ENCODE measurements at places on chromosomes 11 and 22. TPM values are rescaled to one million over a fixed set of nuclear protein-coding genes. Genes with fewer than 3 reads are reported as not detected.
A peak's percentile ranks its signal among the peaks of the same experiment; 100 is the strongest.

- no peak for DNase-seq
Observed at GRCh38 chr11:73149105-73149504, 7.0 kb upstream of the FCHSD2 start.

GRCh38 chr22:37848587-37849088, 581 bp upstream of the EIF3L start:
- DNase-seq = no peak

DNA sequence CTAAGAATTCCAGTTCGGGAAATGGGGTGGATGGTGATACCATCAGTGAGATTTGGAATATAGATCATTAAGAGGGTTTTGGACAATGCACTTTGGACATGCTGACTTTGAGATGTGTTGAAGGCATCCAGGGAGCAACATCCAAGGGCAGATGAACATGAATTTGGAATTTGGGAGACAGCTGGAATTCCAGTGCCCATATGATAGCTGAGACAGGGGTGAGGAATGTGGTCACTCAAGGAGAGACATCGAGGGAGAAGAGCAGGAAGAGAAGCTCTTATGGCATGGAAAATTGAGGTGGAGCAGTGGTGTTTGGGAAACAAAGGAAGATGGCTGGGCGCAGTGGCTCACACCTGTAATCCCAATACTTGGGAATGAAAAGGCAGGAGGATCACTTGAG, 11.8 kb upstream of the MICAL2 start:
- no peak for DNase-seq

DNA sequence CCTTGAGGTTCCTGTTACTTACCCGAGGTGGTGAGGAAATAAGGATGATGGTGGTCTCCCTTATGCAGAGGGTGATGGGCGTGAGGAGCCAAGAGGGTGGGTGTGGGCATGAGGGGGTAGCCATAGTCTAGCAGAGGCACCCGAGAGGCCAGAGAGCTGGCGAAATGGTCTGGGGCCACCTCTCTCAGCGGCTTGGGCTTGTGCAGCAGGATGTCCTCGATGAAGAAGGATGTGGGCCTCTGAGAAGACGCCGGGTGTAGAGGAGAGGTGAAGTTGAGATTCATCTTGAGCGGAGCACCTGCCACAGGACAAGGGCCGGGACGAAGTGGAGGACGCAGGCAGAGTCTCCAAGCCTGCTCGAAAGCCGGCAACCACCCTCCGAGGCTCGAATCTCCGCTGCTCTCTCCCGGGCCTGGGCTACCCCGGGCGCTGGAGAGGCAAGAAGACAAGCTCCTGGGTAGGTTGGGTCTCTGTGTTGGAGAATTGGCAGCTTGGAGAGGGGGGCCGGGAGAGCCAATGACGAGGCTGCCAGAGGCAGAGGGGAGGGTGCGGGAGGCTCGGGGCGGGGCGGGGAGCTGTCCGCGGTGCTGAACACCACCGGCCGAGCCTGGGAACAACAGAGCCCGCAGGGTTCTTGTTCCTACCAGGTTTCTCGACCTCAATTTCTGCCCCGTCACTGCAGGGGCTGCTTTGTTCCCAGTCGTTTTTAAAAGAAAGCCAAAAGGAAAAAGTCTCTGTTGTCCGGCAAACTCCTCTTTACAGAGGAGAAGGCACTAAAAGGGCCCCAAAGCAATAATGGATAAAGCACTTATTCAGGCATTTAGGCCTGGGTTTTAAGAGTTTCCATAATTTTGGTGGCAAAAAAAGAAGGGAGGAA, at the start of gene BSX:
Gene BSX, minus strand, starts transcription at position 447 of the 877 bp plus-strand sequence. Its CDS starts 163 bp downstream, at position 284.
- peak; percentile 53 for DNase-seq

DNA sequence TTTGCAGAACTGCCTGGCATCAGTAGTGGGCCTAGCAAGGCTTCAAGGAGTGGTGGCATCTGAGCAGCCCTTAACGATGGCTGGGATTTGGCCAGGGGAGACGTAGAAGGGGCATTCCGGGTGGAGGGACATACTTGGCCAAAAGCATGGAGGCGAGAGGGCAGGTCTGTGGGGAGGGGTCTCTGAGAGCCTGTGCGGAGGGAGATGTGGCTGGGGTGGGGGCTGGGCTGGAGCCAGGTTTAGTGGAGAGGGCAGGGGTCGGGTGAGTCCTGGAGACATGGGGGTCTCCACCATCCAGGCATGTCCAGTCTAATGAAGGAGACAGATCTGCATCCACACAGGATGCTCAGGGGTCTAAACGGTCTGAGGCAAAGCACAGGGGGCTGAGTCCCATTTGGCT, 34.4 kb upstream of the WNT11 start:
- no peak for DNase-seq

GRCh38 chr11:104624021-104624420, 274.2 kb downstream of the CASP12 start:
- no peak for DNase-seq

- DNase-seq = peak; percentile 89
Observed at GRCh38 chr22:24994070-24994763, 41.7 kb downstream of the KIAA1671 start.

DNA sequence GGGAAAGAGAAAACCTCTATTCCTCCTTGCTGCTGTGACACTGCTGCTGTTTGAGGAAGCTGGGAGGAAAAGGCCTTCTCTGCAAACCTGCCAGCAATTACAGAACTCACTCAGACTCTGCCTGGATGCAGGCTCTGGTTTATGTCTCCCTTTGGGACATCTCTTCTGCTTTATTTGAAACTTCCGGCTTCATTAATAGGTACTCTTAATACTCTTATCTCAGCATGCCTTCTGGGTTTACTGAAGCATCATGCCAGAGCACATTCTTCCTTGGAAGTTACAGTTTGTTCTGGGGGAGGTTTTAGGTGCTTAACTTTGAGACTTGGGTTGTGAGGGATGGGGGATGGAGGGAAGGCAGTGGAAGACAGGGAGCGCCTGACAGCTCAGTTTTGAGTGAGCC, 79.9 kb downstream of the NAV2 start:
- no peak for DNase-seq

DNA sequence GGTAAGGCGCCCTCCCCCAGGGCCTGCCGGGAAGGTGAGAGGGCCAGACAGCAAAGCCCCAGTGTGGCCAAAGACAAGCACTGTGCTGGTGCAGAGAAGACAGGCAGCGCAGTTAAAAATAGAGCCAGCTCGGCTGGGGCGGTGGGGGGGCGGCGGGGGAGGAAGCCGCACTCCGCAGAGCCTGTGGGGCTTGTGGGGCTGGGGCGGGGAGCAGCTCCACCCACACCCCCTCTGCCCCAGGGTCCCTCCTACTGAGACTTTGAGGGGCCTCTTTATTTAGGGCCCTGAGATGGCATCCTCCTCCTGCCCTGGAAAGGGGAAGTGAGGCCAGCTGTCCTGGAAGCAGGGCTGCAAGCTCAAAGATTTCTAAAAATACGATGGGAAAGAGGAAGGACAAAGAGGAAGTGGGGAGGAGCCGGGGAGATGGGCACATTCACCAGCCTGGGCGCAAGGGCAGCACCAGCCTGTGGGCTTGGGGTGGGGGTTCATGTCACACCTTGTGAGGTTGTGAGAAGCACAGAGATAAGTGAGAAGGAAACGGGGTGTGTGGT, 2.6 kb downstream of the CYTH4 start:
- DNase-seq = peak; percentile 45

DNA sequence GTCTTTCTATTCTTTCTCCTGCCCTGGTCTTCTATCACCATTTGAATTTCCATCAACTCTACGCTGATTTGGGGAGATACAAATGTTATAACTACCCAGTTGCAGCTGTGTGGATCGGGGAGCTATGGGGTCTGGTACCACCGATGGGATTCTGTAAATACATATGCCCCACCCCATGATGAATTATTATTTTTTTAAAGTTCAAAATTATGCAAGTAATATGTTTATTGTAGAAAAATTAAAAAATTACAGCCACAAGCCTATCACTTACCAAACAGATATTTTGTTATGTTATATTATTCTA, 52.4 kb upstream of the CLMP start:
- DNase-seq = no peak

GRCh38 chr11:126433989-126434949, 78.8 kb downstream of the ST3GAL4 start:
- no peak for DNase-seq

- DNase-seq = no peak
Observed at GRCh38 chr11:93017821-93018690, 48.6 kb downstream of the MTNR1B start.

- DNase-seq = peak; percentile 99
Observed at GRCh38 chr11:65421794-65422632, 585 bp upstream of the NEAT1 start.

GRCh38 chr11:67396587-67397389, 4.9 kb downstream of the PPP1CA start:
- no peak for DNase-seq

GRCh38 chr11:48088682-48089050, 108.3 kb downstream of the PTPRJ start:
- no peak for DNase-seq

DNA sequence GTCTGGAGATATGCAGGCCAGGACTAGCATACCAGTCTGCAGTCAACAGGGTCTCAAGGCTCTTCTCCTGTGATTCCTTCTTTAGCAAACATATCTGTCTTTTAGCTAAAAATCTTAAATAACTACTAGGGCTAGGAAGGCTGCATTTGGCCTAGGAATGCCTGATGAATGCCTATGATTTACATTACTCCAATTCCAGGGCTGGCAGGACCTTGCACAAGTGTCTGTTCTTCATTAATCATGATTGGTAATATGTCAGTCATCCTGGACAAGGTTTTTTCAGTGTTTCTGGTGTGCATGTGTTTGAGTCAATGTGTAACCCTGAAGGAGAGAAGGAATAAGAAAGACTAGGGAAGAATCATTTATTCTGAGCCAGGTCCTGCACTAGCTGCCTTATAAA, 280.5 kb upstream of the NARS2 start:
- no peak for DNase-seq

Gene PARVG
- total RNA-seq = 5.8 TPM

Gene KRTAP5-1
- total RNA-seq = not detected

Gene INPP5J
- total RNA-seq = 21.3 TPM

Data from mucosa of descending colon (tissue), 3 donors.